H4 (cell line): ENCODE measurements at places on chromosomes 12 and 14.

- no peak for DNase-seq
These were observed 3.9 kb upstream of the NR2C1 start for GRCh38 chr12:95077341-95077740.

DNA sequence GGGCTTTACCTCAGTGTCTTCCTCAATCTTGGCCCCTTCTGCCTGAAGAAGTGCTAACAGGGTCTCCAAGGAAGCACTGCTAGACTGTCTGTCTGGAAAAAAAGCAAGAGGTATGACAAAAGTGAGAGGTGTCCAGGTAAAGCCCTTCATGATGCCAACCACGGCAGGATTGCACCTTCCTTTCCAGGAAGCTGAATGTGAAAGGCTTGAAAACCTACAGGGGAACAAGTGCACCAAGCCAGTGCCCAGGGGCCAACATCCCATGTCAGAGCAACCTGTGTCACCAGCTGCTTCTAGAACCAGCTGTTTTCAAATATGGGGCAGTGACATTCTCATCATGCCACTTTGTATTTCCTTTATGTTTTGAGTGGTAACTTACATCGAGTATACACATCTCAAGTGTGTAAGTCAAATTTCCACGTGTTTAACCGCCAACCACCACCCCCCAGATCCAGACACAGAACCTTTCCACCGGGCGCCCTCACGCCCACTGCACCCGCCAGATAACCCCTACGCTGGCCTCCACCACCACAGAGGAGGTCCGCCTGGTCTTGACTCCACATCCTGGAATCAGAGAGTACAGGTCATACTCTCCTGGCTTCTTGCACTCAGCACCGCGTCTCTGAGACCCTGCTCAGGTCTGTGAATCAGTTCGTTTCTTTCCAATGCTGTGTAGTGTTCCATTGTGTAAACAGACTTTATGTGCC lies 27.3 kb downstream of the VPS37B start:
- no peak for DNase-seq

GRCh38 chr12:38120438-38120837 lies 196.1 kb upstream of the ALG10B start:
- no peak for DNase-seq

GRCh38 chr12:104686196-104686595 lies 229.4 kb downstream of the CHST11 start:
- no peak for DNase-seq
